Sciatic nerve (tissue), 2 donors: ENCODE measurements at places on chromosomes 11 and 22.

- DNase-seq = no peak
These were observed 533.6 kb downstream of the CNTN5 start for GRCh38 chr11:99554232-99554903.

DNA sequence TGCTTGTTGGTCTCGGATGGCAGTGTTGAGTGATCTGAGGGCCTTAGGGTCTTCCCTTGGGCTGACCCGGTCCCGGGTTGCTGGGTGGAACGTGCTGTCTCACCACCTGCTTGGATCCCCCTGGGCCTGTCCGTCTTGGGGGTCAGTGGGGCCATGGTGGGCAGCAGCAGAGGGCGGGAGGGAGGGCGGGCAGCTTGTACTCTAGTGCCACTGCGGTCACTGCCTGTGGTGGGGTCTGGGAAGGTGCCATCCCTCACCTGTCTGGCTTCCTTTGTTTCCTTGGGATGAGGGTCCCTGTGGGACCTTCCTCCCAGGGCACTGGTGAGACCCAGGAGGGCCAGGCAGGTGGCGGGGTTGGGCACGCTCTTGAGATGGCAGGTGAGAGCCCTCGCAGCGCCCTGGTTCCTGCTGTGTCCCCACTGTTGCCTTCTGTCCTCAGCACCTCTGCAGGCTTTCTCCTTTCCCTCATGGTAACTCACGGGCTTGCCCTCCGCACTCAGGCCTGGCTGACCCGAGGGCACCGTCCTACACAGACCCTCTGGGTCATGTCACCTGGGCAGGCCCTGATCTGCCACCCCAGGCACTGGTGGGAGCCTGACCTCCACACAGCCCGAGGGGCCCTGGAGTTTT lies 34.2 kb downstream of the TBC1D22A start:
- DNase-seq = peak; percentile 52

GRCh38 chr22:22168190-22168940 lies 76.2 kb upstream of the VPREB1 start:
- no peak for DNase-seq

DNA sequence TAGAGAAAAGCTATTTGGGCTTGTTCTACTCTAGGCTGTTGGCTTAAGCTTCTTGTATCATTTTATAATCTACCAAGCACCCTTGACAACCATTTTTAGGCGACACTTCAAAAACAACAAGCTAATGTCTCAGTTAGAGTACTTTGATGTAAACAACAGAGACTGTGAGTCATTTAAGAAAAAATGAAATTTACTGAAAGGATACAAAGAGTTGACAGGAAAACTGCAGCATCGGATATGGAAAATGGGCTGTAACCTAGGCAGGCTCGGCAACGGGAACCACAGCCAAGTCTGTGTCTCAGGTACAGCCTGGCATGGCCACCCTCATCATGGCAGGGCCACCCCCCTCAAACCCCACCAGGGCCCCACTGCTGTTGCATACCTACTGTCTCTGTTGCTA lies 4.4 kb upstream of the RNF169 start:
- DNase-seq = no peak

DNA sequence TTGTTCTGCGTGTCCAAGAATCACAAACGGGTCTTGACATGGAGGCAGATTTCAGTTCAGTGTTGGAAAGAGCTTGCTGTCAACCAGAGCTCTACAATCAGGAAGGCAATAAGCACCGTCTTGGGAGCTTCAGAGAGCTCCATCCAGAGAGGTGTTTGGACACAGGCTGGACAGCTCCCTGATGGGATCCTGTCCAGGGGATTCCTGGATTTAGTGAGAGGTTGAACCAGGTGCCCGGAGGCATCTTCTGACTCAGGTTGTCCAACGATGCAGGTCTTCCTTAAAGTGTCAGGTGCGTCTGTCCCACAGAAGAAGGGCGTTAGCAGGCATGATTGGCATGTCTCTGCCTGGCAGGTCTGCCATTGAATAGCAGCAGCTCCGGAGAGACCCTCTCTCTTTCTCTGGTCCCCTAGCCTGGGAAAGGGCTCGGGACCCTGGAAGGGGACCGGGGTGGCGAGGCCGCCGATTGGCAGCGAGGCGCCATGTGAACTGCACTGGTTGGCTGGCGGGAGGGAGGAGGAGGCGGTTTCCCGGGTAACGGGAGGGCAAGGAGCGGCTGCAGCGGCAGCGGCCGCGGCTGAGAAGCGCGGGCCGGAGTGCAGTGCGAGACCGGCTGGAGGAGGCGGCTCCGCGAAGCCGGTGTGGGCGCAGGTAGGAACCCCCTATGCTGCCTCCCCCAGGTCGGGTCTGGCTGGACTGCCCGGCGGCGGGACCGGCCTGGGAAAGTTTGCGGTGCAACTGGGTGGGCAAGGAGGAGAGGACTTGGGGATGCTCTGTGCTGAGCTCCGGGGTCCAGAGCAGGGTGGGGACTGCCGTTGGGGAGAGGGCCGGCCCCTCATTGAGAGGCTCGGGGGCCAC lies 104.1 kb upstream of the E2F8 start:
- DNase-seq = peak; percentile 67

- DNase-seq = no peak
These were observed 103.4 kb downstream of the ATXN10 start for GRCh38 chr22:45775062-45775461.

DNA sequence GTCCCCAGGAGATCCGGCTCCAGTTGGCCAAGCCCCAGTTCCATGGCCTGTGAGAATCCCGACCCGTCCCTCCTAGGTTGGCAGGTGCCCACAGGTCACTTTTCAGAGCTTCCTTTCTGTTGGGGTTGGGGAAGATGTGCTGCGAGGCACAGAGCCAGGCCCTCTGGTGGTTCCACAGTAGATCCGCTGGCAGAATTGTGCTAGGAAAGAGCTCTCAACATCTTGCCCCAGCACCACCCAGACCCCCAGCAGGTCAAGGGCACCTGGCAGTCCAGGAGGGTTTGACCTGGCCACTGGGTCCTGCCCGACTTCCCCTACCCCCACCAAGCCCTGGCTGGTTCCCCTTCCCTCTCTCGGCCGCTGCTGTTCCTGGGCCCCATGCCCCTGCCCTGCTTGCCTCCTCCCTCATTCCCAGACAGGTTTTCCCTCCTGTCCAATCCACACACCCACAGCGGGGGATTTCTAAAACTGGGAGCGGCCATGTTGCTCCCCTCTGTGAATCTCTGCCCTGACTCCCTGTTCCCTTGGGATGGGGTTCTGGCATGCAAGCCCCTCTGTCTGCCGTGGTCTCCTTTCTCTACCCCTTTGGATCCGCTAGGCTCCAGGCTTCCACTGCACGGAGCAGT lies 26.2 kb upstream of the GCAT start:
- DNase-seq = no peak

GRCh38 chr22:19972652-19973550 lies 31.3 kb upstream of the TXNRD2 start:
- DNase-seq = no peak

DNA sequence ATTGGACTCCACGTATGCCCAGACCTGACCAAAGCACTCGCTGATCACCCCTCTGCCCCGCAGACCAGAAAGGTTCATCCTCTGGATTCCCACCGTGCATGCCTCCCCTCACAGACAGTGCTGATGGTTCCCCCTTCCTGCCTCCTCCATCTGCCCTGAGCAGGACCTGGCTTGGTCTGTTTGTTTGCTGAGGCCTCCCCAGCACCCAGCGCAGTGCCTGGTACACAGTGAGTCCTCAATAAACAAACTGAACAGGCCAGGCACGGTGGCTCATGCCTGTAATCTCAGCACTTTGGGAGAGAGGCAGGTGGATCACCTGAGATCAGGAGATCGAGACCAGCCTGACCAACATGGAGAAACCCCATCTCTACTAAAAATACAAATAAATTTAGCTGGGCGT lies 23.7 kb upstream of the RPS3 start:
- no peak for DNase-seq

DNA sequence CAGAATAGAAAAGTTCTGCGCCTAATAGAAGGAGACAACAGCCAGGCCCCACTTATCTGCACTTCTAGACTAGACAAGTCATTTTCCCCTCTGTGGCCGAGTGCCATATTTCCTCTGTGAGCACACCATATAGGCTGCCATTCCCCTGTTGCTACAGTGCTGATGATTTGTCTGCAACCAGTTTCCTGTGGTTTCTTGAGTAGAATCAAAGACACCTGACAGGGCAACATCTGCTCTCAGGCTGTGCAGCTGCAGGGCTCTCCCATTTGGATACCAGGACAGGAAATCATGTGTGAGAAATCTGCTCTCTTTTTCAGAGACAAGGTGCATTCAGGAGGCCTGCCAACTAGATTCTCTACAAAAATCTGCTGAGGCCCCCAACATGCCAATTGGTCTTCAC lies 879.3 kb downstream of the DLG2 start:
- no peak for DNase-seq

DNA sequence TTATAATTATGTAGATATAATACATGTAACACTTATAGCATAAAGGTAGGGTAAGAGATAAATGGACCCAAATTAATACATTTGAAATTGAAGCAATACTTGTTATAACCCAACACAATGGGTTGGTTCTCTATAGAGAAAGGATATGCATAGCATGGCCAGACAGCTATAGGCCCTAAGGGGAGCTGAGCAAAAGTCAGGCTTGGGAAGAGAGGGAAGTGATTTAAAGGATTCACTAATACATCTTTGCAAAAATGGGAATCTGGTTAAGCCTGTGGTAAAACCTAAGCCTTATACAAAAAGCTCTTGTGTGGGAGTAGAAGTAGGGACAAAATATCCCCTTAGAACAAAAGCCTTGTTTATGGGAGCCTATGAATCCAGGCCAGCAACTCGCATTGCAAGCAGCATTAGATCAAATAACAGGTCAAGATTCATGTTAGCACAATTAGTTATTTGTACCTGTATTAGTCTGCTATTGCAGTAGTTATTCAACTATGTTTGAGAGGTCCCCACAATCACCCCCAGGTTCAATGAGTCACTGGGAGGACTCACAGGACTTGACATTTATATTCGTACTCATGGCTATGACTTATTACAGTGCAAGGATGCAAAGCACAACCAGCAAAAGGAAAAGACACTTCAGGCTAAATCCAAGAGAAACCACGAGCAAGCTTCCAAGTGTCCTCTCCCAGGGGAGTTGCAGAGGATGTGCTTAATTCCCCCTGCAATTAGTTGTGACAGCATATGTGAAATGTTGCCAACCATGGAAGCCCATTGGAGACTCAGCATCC lies 144.7 kb upstream of the LMO1 start:
- no peak for DNase-seq

DNA sequence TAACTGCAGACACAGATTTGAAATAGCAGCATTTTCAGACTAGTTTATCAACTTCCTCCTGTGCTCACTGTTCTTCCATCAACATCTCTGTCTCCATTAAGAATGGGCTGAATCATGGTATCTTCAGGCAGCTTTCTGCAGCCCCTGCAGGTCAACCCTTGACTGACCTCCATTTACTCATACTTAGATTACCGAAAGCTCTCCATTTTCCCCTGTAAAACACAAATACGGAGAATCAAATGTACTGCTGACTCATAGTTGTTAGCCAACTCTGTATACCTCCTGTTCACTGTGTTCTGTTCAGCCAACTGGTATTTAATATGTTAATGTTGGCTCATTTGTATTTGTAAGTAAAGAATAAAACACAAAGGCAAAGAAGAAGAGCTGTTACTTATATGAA lies 364.0 kb downstream of the CASP12 start:
- no peak for DNase-seq

GRCh38 chr22:37569009-37569920 lies 9.0 kb downstream of the CDC42EP1 start:
- no peak for DNase-seq

DNA sequence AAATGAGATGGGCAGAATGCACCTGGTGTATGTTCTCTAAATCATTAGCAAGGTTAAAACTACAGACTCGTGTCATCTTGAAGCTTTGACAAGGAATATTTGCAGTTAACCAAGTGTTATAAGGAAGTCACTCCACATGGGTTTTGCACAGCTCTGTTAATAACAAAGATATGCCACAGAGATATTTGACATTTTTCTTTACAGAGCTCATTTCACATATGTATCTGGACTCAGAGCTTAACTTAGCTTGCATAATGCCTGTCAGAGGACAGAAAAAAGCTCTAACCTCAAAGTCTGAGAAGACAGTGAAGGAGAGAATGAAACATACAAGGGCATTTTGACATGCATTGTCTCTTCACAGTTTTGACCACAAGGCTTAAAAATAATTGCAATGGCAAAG lies 105.5 kb downstream of the C11orf87 start:
- DNase-seq = no peak

GRCh38 chr11:128508770-128509510 lies 78.4 kb downstream of the ETS1 start:
- no peak for DNase-seq

GRCh38 chr11:134571301-134571700 lies 159.3 kb upstream of the B3GAT1 start:
- no peak for DNase-seq

- no peak for DNase-seq
These were observed 179.4 kb downstream of the ETS1 start for GRCh38 chr11:128407962-128408361.

GRCh38 chr11:61951484-61952135 lies 1.5 kb downstream of the BEST1 start:
- no peak for DNase-seq

DNA sequence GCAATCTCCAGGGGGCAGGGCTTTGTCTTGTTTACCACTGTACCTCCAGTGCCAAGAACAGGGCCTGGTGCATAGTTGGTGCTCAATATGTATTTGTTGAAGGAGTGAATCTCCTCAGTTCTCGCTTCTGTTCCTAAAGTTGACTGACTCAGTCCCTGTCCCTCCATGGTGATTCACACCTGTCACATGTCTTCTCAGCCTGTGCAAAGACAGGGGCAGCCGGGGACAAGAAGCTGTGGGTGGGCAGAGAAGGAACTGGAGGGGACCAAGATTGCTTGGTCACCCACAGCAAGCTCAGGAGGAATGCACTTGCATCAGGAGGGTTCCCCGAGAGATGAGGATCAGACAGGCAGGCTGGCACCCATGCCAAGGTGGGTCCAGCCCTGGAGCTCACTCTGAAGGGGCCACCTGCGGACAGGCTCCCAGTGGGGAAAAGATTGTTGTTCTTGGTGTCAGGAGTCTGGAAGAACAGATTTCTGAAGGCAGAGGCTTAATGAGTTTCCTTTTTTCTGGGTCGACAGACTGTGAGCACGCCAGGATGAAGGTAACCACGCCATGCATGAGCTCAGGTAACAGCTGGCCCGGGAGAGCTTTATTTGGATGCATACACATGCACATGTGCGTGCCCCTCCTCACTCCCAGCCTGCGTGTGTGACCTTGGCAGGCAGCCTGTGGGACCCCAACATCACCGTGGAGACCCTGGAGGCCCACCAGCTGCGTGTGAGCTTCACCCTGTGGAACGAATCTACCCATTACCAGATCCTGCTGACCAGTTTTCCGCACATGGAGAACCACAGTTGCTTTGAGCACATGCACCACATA lies 16.9 kb downstream of the IL17RA start:
- no peak for DNase-seq

GRCh38 chr11:122755941-122756340 lies 82.4 kb upstream of the CRTAM start:
- no peak for DNase-seq
